ENCODE measurements at places on chromosomes 7 and 10. TPM values are rescaled to one million over a fixed set of nuclear protein-coding genes. Genes with fewer than 3 reads are reported as not detected.
A peak's percentile ranks its signal among the peaks of the same experiment; 100 is the strongest.

The PRSS2 gene
- 0.25 TPM for polyA plus RNA-seq

The HMX3 gene
- not detected for polyA plus RNA-seq

The OPN4 gene
- not detected for polyA plus RNA-seq

The CREM gene
- polyA plus RNA-seq, result 39.8 TPM

GRCh38 chr10:105025092-105025491 lies 384.0 kb downstream of the SORCS3 start:
- DNase-seq, result no peak

DNA sequence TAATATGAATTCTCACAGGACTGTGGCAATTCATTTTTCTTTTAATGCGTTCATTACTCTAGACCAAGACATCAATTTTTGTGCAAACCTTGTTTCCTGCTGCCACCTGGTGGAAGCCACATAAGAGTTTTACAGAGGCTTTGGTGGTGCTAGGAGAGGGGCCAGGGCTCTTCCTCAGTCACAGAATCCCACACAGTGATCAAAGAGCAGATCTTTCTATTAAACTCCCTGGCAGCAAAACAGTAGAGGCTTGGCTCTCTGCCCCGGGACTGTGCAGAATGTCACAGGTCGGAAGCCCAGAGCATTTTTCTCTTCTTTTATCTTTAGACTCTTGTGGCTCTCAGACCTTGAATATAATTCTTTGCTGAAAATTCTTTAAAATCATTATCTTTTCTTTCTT lies 506.4 kb upstream of the C7orf33 start:
- DNase-seq, result no peak

DNA sequence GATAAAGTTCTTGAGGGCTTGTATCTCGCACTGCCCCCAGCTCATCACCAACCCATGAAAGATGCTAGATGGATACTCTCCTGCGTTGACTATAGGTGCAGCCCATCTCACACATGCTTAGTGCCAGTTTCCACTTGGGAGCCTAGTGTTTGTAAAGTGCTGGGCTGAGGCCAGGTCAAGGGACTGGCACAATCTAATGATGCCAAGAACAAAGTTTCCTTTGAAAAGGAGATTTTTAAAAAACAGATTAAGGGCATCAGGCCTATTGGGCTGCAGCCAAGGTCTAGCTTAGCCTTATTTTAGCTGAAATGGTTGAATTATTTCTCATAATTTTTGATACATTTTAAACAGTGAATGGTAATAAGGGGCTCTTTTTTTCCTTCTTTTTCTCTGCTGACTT lies 259.0 kb downstream of the ADRA2A start:
- no peak for DNase-seq

DNA sequence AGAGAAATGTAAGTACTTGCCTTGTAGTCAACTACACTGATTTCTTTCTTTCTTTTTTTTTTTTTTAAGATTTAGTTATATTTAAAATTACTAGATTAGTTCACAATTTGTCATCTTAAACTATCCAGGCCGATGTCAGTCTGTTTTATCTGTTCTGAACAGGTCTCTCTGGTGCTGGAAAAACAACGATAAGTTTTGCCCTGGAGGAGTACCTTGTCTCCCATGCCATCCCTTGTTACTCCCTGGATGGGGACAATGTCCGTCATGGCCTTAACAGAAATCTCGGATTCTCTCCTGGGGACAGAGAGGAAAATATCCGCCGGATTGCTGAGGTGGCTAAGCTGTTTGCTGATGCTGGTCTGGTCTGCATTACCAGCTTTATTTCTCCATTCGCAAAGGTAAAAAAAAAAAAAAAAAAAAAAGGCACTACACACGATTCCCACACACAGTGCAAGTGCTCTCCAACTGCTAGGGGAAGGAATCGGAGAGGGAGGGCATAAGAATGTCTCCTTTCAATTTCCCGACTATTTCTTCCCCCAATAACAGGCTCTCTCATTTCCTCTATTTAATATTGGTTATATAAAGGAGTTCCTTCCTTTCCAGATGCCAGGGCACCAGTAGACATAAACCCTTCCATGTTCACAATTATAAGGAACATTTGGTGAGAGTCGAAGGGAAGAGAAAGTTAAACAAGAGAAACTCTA lies 53.4 kb downstream of the PAPSS2 start:
- DNase-seq, result peak; percentile 64

DNA sequence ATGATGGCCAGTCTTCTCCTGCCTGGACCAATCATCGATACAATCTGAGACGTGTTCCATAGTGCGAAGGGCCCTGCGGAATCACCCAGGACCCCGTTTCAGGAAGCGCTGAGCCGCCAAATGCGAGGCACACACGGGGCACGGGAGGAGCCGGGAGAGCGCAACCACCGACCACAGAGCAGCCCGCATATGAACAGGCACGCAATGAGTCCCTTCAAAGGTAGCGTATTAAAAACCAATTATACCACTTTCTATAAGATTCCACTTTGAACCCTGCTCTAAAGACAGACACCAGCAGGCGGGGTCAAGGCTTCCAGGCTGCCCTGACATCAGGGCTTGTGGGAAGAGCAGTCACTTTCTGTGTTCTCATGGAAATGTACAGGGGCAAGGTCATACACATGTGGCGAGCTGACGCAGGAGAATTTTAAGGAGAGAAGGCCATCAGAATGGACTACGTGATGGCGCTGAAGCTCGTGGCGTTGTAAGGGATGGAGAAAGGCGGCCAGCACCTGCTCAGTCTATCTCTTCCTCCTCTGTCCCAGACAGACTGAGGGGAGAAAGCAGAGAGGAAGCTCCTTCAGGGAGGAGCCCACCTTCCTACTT lies 46.2 kb downstream of the AMZ1 start:
- no peak for DNase-seq

DNA sequence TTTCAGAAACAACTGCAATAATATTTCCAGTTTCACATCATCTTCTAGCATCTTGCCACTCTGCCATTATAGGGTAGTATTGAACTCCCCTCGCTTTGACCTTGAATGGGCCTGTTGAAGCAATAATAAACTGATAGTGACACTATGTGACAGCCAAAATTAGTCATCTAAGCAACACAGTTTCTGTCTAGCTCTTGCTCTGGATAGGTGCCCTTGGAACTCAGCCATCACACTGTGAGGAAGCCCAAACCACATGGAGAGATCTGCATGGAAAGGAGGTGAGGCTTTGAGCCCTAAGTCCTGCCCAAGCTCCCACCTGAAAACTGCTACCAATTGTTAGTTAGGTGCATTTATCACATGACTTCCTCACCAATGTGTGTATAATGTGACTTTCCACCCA lies 18.1 kb upstream of the KCND2 start:
- DNase-seq, result no peak

DNA sequence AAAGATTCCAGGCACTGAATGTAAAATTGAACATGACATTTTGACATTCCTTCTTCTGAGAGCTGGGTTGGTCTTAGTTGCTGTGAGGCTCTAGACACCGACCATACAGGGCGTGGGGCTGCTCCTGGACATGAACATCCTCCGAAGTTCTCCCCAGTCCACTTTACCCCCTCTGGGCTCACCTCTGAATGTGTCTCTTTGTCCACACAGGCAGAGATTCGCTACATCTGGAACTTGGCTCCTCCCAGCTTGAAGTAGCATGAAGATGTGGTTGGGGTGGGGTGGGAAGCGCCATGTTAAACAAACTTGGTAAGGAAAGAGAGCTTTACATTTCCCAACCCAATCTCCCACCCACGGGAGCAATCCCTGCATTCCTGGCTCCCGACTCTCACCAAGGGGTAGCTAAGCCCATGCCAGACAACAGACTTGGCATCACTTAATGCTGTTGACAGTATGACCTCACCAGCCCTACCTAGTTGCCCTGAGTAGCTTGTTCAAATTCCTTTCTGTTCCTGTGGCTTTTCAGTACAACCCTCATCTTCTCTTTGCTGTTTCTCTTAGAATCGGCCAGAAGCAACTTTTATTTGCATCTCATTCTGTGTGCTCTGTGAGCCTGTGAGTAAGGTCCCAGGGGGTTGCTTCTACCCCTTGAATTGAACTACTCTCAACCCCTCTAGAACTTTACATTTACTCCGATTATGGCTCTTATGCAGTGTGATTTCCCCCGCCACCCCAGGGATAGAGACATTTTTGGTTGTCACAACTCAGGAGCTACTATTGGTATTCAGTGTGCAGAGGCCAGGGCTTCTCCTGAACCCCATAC lies 211.4 kb downstream of the SEC23IP start:
- DNase-seq, result no peak

GRCh38 chr10:64976150-64976549 lies 1454.9 kb downstream of the REEP3 start:
- no peak for DNase-seq

DNA sequence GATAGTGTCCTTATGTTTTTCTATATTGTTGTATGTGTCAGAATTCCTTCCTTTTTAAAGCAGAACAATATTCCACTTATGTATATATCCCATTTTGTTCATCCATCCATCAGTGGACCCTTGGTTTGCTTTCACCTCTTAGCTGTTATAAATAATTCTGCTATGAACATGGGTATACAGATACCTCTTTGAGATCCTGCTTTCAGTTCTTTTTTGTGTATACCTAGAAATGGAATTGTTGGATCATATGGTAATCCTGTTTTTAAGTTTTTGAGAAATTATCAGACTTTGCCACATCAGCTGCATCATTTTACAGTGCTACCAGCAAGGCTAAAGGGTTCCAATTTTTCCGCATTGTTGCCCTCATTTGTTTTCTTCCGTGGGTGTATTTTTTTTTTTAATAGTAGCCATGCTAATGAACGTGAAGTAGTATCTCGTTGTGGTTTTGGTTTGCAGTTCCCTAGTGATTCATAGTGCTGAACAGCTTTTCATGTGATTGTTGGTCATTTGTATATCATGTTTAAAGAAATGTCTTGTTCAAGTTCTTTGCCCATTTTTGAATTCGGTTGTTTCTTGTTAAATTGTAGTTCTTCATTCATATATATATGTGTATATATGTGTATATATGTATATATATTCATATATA lies 87.8 kb downstream of the LCOR start:
- no peak for DNase-seq

DNA sequence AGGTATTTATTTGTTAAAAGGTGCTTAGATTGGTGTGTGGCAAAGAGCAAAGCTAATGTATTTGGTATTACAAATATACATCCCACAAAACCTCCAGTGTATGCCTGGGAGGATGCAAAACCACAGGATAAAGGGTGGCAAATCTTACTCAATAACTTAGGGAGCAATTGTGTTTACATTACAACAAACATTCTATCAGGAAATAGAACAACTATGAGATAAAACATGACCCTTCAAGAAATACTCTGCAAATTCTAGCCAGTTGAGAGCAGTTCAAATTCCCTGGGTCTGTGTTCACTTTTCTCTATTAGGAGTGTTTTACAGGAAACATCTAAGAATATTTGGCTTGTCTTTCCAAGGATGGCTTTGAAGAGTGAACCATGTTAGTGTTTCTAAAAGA lies 64.9 kb downstream of the CUL1 start:
- DNase-seq, result no peak

DNA sequence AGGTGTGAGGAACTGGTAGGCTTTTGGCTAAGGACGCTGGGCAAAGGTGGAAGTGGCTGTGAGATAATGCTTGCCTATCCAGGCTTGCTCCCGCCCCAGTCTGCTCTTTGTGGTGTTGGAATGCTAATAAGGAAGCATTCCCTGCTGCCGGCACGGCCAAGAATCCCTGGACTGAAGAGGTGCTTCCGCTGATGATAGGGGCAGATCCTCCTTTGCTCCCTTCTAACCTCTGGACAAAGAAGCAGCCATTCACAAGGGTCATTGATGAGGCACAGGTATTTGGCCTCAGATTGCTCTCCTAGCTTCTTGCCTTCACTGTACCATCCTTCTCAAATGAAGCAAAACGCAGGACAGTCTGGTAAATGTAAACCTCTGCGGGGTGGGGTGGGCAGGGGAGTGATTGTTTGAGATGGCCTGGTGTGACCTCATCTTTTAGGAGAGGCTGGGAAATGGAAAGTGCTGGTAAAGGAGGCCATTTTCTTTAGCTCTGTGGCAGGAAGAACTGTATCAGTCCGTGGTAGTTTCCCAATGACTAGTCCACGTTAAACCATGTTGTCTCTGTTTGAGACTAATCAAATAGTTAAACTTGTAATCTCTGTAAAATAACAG lies 1.7 kb downstream of the PGAM1 start:
- peak; percentile 42 for DNase-seq

- DNase-seq, result no peak
Measured at GRCh38 chr7:56053993-56054392, 2.4 kb downstream of the CCT6A start.

GRCh38 chr7:44665531-44666213 lies 59.2 kb downstream of the OGDH start:
- no peak for DNase-seq

DNA sequence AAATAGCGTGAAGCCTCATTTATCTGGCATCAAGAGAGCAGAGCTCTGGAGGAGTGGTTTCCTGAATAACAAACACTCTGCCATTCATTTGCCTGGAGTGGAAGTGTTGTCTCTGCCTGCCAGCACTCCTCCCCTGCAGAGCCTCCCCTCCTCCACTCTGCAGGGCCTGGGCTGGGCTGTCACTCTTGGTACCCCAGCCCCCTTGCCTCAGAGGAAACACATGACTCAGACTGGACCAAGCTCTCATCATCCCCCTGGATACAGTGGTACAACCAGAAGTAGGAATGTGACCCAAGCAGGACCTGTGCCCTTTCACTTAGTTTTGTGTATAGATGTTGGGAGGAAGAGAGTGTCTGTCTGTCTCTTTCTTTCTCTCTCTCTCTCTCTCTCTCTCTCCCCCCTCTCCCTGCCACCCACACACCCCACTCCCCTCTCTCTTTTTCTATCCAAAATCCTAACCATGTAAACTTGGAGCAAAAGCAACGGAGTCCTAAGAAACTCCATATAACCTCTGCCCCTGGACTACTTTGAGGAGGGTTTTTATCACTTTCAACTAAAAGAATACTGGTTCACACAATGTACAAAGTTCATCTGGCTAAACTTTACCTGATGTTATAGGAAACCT lies 43.9 kb downstream of the DOCK4 start:
- DNase-seq, result peak; percentile 98
